ENCODE measurements at places on chromosomes 5 and 9.

GRCh38 chr5:95832664-95833063 lies 10.1 kb upstream of the GLRX start:
- no peak for DNase-seq

- no peak for DNase-seq
Measured at GRCh38 chr5:140150201-140150600, 24.5 kb downstream of the IGIP start.

DNA sequence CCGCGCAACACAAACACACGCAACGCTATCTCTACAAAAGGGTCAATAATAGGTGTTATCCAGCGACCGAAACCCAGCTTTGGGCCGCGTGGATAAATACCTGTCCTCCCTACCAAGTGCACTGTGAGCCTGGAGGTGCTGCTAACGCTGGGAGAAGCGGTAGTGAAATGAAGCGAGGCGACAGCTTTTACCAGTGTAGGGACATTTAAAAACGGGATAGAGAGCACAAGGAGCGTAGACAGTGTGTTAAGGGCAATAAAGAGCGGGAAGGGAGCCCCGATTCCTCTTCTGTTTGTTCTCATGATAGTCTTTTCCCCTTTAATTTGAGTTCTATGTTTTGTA lies 421 bp upstream of the DEPDC1B start:
- no peak for DNase-seq

GRCh38 chr5:90356622-90357021 lies 52.9 kb downstream of the CETN3 start:
- no peak for DNase-seq

DNA sequence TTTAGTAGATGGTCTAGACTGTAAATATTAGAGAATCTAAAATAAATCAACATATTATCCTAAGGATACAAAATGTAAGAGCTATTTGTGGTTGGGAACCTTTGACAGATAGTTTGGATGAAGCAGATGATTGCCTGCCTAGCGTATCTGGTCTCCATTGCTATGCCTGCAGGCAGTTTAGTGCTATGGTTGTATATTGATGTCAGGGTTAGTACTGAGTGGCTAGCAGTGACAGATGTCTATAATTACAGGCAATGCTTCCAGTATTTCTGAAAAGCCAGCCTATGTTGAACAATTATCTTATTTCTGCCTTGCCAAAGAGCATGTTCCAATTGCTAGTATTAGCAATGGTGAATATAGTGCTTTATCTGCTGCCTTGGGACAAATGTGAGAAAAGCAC lies 151.3 kb upstream of the TLX3 start:
- DNase-seq, result no peak

DNA sequence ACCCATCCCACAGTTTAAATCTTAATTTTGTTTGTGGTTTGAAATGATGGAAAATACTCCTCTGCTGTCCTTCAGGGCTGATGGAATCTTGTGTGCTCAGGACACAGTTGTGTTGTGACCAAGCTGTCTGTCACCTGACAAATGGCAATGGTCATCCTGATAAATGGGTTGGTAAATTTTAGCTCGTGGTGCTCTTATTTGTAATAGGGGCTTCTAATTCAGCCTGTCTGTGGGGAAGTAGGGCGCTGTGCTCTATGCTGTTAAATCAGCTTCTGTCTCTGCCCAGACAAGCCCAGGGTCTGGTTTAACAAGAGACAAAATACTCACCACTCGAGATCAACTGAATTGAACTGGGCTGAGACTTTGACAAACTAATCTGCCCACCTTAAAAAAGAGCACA lies 4.5 kb downstream of the LRRTM2 start:
- no peak for DNase-seq

DNA sequence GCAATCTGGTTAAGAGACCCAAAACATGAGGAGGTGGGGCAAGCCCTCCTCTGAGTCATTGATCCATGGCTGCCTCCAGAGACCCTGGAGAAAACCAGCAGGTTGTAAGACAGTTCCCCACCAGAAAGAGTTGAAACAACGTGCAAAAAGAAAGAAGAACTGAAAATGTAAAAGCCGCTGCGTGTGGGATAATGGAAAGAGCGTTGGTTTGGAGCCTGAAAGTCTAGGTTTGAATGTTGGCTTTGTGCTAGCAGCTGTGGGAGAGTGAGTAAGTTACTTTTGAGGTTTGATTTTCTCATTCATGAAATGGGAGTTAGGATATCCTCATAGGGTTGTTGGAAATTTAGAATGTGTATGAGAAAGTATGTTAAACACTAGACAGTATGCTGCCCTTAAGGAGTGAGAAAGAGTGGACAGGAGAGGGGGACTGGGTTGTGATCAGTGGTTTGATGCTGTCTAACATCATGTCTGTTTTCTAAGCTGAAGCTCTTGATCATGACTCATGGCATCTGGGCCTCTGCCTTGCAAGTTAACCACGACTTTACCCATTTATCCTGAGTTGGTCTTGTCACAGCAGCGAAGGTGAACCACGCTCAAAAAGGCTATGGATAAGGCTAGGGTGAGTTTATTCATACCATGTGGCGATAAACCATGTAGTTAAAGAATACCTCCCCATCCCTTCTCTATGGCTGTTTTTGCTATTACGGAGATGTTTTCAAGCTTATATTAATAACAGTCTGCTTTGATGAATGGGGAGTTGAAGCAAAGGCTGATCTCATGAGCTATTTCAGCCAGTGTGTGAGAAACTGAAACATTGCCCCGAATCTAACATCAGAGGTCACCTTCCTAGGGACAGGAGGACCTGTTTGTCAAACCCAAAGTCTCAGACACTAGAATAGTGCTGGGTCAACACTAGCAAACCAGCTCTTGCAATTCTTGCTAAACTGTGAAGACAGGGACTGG lies 41.3 kb downstream of the ZNF366 start:
- no peak for DNase-seq

DNA sequence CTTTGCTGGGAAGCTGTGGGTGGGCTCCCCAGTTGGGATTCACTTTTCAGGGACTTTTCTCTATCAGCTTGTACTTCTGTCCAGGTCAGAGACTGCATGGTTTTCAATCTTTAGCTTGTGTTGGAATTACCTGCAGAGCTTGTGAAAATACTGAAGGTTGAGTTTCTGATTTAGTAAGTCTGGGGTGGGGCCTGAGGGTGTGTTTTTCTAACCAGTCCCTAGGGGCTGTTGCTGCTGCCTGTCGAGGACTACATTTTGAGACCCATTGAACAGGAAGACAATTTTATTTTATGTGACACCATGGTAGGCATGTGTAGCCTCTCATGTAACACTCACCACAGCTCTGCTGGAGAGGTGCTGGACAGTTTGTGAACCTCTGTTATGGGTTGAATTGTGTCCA lies 14.7 kb upstream of the MLANA start:
- DNase-seq, result no peak

DNA sequence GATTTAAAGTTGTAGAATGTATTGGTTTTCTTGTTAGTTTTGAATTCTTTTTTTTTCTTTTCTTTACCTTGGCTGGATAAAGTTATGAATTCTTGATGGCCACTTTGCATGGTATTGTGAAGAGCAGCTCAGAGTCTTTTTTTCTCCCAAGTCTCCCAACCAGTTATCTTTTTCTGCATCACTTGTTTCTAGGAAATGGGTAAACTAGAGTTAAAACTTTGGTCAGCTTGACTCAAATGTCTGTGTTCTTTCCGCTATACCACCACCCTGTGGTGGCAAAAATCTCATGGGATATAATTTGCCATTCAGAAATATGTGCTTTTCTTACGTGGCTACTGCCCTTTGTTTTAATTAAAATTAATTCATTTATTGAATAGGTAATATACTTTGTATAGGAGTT lies 113.2 kb downstream of the UNC13B start:
- DNase-seq, result no peak

- no peak for DNase-seq
Measured at GRCh38 chr5:146169076-146169475, 13.4 kb downstream of the LARS1 start.

DNA sequence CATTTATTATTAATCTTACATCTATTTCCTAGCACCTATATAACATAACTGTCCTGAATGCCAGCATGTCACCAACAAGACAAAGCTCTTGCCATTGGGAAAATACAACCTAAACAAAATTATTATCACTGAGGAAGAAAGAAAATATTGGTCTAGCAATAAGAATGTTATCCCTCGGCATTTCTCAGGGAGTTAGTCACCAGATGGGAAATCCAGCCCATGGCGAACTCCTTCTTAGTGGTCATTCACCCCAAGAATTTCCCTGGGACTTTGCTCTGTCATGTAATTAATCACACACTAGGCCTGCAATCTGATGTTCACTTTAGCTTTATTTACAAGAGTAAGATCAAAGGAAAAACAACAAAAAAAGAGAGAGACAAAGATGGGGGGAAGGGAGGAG lies 56.1 kb upstream of the TAS2R1 start:
- no peak for DNase-seq
